ENCODE measurements at places on chromosomes 2 and 18.
A peak's percentile ranks its signal among the peaks of the same experiment; 100 is the strongest.

DNA sequence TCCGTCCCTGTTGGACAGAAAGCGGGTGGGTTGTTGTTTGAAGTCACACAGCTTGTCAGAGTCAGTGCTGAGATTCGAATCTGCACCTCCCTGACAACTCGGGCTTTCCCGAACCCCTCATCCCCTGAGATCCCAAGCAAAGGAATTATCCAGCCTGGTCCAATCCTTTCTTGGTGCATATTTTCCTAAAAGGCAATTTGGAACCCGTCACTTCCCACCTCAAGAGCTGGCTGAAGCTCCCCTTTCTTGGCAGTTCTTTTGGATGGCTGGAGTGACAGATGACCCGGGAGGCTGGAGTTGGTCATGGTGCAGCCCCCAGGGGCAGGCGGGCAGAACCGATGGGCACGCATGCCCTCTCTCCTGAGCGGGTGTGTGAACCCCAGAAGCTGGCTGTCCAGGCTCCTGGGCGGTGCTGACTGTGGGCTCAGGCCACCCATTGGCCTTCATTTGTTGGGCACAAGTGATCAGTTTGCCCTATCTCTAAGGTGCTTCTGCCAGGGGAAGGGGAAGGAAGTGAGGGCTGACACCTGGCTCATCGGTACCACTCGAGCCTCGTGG is 97.8 kb downstream of the ASB1 start:
- DNase-seq: no peak

- DNase-seq: peak; percentile 39
Measured at GRCh38 chr2:25234738-25235137, 66.4 kb upstream of the POMC start.

- no peak for DNase-seq
Measured at GRCh38 chr18:47404845-47405244, 153.4 kb upstream of the SKOR2 start.

- DNase-seq: no peak
Measured at GRCh38 chr2:219332542-219332941, at the start of gene RESP18. Gene RESP18, minus strand, starts transcription at chr2:219332744.

GRCh38 chr2:201447086-201447485 is 4.2 kb downstream of the TRAK2 start:
- DNase-seq: no peak

GRCh38 chr2:190978389-190979053 is 35.5 kb downstream of the STAT1 start:
- peak; percentile 80 for DNase-seq

DNA sequence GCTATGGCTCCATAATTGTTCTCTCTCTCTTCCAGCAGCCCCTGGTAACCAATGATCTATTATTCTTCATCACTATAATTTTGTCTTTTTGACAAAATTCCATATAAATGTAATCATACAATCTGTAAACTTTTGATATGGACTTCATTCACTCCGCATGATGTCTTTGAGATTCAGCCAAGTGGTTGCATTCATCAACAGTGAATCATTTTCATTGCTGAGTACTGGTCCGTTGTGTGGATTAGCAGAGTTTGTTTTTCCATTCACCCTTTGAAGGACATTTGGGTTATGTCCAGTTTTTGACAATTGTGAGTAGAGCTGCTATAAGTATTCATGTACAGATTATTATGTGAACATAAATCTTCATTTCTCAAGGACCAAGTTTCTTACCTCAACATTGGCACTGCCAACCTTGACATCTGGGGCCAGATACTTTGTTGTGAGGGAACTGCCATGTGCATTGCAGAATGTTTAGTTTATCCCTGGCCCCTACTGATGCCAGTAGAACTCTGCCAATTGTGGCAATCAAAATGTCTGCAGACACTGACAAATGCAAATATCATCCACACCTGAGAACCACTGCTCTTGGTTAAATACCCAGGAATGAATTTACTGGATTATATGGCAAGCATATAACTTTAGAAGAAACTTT is 48.4 kb upstream of the BCL2L11 start:
- peak; percentile 95 for DNase-seq

DNA sequence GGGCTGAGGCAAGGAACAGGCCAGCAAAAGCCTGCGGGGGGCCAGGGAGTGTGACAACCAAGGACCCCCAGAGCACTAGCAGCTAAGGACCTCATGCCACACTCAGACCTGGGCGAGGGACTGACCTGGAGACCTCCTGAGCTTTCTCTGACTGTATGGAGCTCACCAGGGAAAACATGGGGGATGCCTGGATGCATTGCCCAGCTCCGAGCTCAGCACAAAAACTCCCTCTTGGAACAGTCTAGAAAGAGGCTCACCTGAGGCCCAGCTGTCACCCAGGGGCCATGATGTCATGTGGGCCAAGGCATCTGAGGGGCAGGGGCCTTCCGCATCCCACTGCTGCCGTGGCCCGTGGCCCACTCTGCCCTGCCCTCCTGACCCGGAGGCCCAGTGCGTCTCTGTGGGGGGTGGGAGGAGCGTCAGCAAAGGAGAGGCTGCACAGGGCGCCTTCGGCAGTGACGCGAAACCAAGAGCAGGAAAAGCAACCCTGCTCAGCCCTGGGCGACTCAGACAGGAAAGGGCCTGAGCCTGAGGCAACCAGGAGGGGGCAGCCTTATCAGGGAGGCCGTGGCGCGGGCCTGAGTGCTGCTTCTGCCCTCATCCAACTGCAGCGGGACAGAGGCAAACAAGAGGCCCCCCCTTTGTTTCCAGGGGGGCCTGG is 57.3 kb upstream of the ALPP start:
- no peak for DNase-seq

GRCh38 chr2:128734521-128735295 is 416.0 kb upstream of the HS6ST1 start:
- peak; percentile 84 for DNase-seq

- no peak for DNase-seq
Measured at GRCh38 chr18:44548291-44549221, 132.1 kb upstream of the SETBP1 start.

DNA sequence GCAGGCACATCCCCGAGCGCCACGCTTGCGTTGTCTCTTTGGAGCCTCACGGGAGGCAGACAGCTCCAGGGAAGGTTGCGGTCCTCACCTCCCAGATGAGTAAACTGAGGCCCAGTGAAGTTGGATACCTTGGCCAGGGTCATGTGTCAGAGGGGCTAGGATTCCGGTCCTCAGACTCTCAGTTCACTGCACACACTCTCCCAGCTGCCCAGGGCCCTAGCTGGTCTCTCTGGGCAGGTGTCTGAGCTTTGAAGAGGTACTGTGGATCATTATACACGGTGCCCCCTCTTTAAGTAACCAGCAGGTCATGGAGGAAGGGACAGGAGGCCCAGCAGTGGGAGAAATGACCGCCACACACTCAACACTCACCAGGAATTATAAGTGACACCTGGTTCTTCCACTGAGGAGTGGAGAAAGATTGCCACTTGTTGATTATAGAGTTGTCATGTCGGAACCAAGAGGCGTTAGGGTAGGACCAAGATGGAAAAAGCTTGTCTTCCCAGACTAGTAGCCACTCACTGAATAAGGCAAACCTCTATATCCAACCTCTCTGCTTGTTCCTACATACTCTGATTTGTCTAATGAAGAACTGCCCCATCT is 588 bp downstream of the TMEM214 start:
- no peak for DNase-seq

DNA sequence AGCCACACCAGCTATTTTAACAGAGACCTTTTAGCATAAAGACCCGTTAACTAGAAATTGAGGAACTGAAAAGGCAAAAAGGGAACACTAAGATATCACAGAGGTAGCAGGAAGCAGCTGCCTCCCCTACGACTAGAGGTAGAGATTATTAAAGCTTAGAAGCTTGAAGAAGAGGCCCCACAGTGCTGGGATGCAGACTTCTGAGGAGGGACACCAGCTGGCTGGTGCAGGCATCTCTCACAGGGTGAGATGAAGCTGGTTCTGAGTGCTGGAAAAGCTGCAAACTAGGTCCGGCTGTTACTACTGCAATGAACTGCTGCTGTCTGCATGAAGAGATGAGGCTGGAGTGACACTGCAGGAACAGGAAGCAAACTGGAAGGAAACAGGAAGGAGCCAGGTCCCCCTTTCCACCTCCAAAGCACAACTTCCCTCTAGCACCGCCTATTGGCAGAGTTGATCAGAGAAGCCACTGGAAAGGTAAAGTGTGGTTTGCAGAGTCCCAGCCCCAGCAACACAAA is 61.2 kb upstream of the MRPS9 start:
- DNase-seq: no peak

GRCh38 chr2:240933966-240934700 is 28.0 kb downstream of the CROCC2 start:
- no peak for DNase-seq

GRCh38 chr2:18831916-18832510 is 242.6 kb upstream of the NT5C1B start:
- DNase-seq: peak; percentile 48

- DNase-seq: no peak
Measured at GRCh38 chr2:118923371-118923770, 18.6 kb upstream of the MARCO start.

GRCh38 chr2:32278478-32278853 is 762 bp downstream of the YIPF4 start:
- DNase-seq: no peak

DNA sequence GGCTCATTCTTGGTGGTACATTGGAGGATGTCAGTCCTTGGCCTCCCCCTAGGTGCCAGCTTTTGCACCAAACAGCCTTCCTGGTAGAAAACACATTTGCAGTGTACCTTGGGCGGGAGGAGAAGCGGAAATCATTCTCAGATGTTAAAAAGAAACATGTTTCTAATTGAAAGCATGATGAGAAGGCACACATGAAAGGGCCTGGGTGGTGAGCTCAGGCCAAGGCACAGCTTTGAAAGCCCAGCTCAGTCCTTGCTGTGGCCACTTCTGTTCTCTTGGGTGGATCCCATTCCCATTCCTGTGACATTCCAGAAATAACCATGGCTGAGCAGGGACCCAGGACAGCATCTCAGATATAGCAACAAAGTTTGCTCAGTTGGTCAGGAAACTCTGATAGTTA is 71.5 kb downstream of the LTBP1 start:
- DNase-seq: no peak

- DNase-seq: peak; percentile 98
Measured at GRCh38 chr18:3652380-3653262, 202.6 kb downstream of the TGIF1 start.

DNA sequence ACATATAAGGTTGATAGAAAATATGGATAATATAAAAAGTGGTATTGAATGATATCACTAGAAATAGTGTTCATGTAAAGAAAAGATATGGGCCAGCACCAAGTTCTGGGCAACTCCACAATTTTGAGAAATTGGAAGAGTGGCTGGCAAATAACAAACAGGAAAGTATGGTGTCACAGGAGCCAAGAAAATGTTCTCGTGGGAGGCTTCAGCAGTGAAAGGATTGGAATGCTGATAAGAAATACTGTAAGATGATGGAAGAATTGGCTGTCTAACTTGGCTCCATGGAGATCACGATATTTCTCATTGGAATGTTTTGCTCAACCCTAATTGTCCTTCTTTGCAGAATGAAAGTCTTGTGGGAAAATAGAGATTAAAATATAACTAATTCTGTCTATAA is 856.8 kb downstream of the DPP10 start:
- no peak for DNase-seq

- no peak for DNase-seq
Measured at GRCh38 chr18:78901923-78902794, 77.5 kb upstream of the SALL3 start.

- DNase-seq: no peak
Measured at GRCh38 chr2:24711865-24712264, 81.3 kb downstream of the PTRHD1 start.

DNA sequence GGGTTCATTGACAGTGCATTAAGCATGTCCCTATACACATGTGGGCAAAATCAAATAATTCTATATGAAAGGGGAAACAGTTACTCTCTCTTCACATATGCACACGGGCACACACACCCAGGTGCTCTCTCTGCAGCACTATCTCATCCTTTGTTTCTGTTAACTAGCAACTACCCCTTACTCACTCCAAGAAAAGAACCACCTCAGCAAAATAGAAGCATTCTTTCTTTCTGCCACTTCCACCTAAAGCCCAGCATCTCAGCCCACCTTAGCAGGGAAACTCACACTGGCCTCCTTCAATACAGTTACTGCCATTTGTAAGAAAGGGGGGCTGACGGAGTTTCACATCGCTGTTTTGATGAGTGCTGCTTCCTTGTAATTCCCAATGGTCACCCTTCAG is 216.3 kb upstream of the ID2 start:
- DNase-seq: no peak

- DNase-seq: no peak
Measured at GRCh38 chr2:214575030-214575429, 164.2 kb downstream of the VWC2L start.

DNA sequence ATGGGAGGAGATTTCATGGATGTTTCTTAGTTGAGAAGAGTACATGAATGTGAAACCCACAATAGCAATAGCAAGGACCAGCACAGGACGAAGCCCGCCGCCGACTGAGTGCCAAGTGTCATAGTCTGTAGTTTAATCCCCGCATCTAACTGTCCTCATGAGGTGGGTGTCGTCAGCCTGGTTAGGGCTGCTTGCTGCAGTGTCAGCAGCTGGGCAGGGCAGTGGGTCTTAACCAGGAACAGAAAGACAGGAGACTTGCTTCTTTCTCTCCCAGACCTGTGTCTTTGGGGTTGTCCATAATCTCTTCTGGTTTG is 146.6 kb downstream of the VAPA start:
- DNase-seq: no peak

DNA sequence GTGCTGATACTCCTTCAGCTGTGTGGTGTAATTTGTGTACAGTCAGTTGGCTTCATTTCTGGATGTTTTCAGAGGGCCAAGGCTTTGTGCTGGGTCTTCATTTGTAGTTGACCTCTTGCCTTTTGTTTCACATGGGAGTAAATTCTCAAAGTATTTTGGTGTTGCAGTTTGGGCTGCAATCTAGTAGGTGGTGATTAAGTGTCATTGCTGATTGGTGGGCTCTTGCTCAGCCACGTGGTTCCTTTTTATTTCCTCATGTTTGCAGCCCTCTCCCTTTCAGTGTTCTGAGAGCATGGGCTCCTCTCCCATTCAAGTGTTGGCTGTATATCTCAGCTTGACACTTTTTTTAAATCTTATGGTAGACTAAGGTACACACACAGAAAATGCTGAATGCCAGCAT is 96.8 kb downstream of the SNTG2 start:
- peak; percentile 6 for DNase-seq

DNA sequence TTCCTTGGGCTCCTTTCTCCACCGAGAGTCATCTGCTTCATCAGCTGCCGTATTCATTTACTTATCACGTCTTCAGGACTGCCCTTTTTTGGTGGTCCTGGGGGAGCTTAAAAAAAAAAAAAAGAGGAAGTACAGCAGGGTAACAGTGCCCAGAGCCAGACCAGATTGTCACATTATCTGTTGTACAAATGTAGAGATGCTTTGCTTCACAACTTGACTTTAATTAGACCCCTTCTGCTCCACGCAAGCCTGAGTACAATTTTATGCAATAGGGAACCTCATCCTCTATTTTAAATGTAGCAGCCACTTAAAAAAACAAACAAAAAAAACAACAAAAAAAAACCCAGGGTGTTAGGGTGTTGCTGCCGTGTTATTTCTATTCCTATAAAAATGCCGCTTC is 128.3 kb downstream of the PRPF40A start:
- DNase-seq: no peak

DNA sequence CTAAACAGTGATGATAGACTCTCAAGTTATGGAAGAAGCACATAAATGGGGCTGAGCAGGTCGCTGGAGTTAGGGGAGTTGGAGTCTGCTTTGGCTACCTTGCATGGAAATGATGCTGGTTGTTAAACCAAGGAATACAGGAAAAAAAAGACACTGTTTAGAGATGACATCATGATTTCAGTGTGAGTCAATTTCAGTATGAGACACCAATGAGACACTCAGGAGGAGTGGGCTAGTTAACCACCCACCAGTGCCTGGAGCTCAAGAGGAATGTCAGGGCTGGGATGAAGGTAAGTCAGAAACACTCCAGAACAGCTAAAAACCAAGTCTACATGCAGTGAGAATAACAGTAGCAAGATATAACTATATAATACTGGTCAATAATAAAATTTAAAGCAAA is 303.6 kb downstream of the SOX11 start:
- DNase-seq: no peak

All from iris pigment epithelial cell (primary cell).